Activated CD8-positive, alpha-beta T cell treated with anti-CD3 and anti-CD28 coated beads, Interleukin-2, amount 10 ng/mL, durations not matched to agents 7 days and 5 days (primary cell): ENCODE measurements at places on chromosomes 1 and 21. TPM values are rescaled to one million over a fixed set of nuclear protein-coding genes. Genes with fewer than 3 reads are reported as not detected.

- H3K27ac ChIP-seq: no peak overlapping the region
- no peak overlapping the region for H3K4me3 ChIP-seq
- no peaks in the 10 kb centered on the region for H3K36me3 ChIP-seq
- H3K4me1 ChIP-seq: no peaks in the 10 kb centered on the region
Measured at GRCh38 chr1:29758781-29759499, 522.6 kb downstream of the PTPRU start.

- no peaks in the 10 kb centered on the region for H3K36me3 ChIP-seq
- no peak overlapping the region for H3K27ac ChIP-seq
- no peak overlapping the region for H3K4me3 ChIP-seq
- no peak for DNase-seq
- no peaks in the 10 kb centered on the region for H3K4me1 ChIP-seq
Measured at GRCh38 chr1:20195462-20195780, 9.1 kb upstream of the PLA2G2C start.

DNA sequence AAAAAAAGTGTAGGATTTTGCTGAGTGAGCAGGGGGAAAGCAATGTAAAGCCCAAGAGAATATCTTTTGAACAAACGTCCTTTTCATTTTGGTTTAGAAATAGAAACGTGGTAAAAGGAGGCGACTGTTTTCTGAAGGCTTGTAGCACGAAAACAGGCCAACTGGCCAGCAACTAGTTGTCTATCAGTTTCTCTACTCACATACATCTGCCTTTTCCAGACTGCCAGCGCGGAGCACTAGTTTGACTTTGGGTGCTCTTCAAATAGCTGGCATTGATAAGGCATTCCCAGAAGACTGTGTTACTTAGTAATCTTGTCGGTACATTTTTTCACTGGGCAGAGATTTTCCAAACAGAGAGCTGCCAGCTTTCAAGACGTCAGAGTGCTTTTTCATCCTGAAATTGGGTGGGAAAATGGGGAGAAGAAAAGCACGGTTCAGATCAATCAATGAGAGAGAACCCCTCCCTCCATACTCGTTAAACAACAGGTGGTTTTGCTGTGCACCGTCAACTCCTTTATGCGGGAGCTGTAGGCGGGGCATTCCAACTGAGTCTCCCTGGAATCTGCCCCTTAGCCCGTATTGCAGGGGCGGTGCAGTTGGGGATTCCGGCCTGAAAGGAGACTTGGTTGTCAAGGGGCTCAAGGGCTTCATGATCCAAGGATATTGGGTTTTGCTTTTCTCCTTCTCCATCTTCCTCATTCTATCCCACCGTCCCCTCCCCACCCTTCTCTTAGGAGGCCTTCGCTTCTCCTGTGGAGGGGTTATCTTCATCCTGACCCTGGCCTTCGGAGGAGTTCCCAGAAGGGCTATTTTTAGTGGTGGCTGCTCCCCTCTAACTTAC, 884 bp upstream of the LRRC8C start:
- peak overlapping the region; percentile 95 for H3K27ac ChIP-seq
- no peaks in the 10 kb centered on the region for H3K27me3 ChIP-seq
- H3K4me3 ChIP-seq: peak overlapping the region; percentile 89
- H3K36me3 ChIP-seq: peaks cover 38% of the 10 kb centered on the region
- peaks cover 70% of the 10 kb centered on the region for H3K4me1 ChIP-seq

GRCh38 chr1:27284425-27285273, 37.3 kb upstream of the TMEM222 start:
- H3K27me3 ChIP-seq: no peaks in the 10 kb centered on the region
- H3K4me3 ChIP-seq: no peak overlapping the region
- peaks cover 6% of the 10 kb centered on the region for H3K4me1 ChIP-seq
- H3K27ac ChIP-seq: no peak overlapping the region

- no peak overlapping the region for H3K4me3 ChIP-seq
- no peaks in the 10 kb centered on the region for H3K27me3 ChIP-seq
- H3K36me3 ChIP-seq: no peaks in the 10 kb centered on the region
- H3K4me1 ChIP-seq: no peaks in the 10 kb centered on the region
Measured at GRCh38 chr1:119225265-119225664, 84.8 kb upstream of the WARS2 start.

DNA sequence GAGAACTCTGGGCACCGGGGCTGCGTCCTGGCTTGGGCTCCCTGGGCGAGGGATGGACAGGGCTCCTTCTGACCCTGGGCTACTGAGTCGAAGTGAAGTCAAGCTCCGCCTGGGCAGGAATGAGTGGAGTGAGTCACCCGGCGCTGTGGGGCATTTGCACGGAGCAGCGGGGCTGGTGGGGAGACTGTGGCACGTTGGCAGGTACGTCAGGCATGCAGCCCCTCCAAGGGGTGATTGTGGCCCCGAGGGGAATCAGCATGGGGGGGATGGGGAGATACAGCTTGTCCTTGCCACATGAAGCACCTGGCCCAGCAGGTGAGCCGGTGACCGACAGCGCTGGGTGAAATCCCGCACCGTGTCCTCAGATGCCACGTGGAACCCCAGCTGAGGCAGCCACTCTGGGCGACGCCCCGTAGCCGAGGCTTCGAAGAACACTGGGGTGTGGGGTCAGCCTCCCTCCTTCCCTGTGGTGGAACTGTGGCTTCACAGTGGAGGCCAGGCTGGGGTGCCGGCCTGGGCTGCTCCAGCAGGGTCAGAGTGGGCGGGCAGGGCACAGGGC, 62.3 kb downstream of the COL18A1 start:
- no peak overlapping the region for H3K27ac ChIP-seq
- no peaks in the 10 kb centered on the region for H3K36me3 ChIP-seq
- H3K4me3 ChIP-seq: no peak overlapping the region
- H3K4me1 ChIP-seq: peaks cover 9% of the 10 kb centered on the region

GRCh38 chr21:14675774-14676530, 129.8 kb upstream of the SAMSN1 start:
- H3K4me1 ChIP-seq: peaks cover 44% of the 10 kb centered on the region
- peak; percentile 53 for DNase-seq
- H3K27ac ChIP-seq: peak overlapping the region; percentile 94
- H3K27me3 ChIP-seq: no peaks in the 10 kb centered on the region

DNA sequence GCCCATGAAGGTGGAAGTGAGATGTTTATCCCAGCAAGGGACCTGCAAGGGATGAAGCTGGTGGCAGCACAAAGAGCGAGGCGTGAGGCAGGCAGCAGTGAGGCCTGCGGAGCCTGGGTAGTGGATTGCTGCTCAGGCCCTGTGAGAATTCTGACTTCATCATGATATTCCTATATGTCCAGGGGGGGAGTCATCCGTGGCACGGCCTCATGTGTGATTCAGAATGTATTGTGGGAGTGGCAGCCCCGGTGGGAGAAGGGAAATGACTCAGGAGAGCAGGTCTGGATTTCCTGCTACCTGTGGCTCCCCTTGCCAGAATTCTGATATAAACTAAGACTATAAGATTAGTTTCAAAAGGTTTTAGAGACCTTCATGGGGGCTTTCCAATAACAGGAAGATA, 240.9 kb downstream of the CAMTA1 start:
- H3K27ac ChIP-seq: no peak overlapping the region
- no peaks in the 10 kb centered on the region for H3K36me3 ChIP-seq
- H3K27me3 ChIP-seq: no peaks in the 10 kb centered on the region
- no peaks in the 10 kb centered on the region for H3K4me1 ChIP-seq
- no peak for DNase-seq
- no peak overlapping the region for H3K4me3 ChIP-seq

DNA sequence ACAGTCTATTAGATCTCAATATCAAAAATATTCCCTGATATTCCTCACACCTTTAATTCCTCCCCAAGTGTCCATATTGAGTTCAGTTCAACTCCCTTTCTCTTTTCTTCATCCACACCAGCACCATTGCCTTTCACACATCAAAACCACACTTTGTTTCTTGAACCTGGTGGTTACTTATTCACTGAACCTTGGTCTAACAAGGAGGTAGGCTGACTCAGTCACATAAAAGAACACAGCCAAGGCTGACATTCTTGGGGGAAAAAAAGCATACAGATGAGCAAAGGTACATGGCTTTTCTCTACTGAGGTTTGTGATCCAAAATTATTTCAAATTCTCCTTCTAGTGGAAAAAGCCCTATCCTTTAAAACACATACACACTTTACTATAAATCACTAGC, 131.7 kb upstream of the USH2A start:
- no peaks in the 10 kb centered on the region for H3K36me3 ChIP-seq
- no peak for DNase-seq
- no peaks in the 10 kb centered on the region for H3K4me1 ChIP-seq
- no peaks in the 10 kb centered on the region for H3K27me3 ChIP-seq

DNA sequence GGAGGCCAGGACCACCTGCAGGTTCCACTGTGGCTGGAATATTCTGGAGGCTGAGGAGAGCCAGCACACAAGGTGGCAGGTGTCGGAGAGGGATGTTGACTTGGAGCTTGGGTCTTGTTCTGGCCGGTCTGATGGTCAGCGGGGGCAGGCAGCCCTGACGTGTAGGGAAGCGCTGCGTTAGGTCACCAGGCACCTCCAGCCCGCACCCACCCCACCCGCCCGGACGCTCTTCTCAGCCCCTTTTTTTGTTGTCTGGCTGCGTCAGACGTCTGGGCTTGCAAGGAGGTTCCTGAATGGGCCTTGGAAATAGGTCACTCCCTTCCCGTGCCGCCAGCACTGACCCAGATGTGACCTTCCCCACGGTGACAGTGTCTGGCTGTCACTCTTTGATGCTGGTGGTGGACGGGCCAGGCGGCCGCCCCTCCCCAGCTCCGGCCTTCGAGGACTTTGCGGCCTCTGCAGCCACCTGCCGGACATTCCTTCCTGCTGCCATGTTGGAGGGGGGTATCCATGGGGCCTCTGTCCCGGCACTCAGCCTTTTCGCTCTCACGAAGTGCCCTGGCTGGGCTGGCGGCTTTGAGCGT, 30.1 kb downstream of the SPSB1 start:
- no peak for DNase-seq
- no peak overlapping the region for H3K27ac ChIP-seq
- no peaks in the 10 kb centered on the region for H3K36me3 ChIP-seq
- H3K4me3 ChIP-seq: no peak overlapping the region

- H3K4me3 ChIP-seq: no peak overlapping the region
- DNase-seq: no peak
- no peaks in the 10 kb centered on the region for H3K27me3 ChIP-seq
- no peaks in the 10 kb centered on the region for H3K4me1 ChIP-seq
- H3K36me3 ChIP-seq: no peaks in the 10 kb centered on the region
- no peak overlapping the region for H3K27ac ChIP-seq
Measured at GRCh38 chr1:30132602-30133286, 590.6 kb downstream of the MATN1 start.

DNA sequence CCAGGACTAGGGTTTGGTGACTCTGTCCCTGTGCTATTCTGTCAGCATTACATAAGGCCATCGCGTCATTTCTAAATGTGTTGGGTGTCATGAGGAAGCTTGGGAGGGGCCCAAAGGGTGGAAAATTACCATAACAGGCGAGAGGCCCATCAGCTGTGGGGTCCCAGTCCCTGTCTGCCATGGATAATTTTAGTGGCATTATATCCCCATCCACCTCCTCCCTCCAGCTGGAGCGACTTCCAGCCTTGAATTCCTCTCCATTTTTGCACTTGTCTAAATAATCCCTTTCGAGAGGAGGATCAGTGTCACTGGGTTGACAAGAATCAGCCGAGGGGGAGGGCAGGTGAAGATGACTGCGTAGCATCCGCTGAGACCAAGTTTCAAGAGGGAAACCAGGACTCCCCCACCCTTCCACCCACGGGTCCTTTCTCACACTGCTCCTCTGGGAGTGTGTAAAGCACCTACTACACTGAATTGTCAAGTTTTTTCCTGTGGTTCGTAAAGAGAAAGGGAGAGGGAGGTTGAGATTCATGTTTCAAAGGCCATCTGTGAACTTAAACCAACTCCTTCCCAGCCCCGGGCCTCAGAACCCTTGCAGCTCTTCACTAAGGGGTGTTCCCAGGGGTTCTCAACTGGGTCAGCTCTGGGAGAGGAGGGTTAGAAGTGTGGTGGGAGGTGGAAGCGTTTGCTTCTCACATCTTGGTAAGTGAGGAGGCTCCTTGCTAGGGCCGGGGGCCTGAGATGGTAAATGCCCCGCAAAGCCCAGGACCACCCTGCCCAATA, 29.2 kb downstream of the VASH2 start:
- no peak overlapping the region for H3K4me3 ChIP-seq
- H3K27me3 ChIP-seq: no peaks in the 10 kb centered on the region
- H3K36me3 ChIP-seq: no peaks in the 10 kb centered on the region
- no peak overlapping the region for H3K27ac ChIP-seq
- H3K4me1 ChIP-seq: peaks cover 12% of the 10 kb centered on the region

DNA sequence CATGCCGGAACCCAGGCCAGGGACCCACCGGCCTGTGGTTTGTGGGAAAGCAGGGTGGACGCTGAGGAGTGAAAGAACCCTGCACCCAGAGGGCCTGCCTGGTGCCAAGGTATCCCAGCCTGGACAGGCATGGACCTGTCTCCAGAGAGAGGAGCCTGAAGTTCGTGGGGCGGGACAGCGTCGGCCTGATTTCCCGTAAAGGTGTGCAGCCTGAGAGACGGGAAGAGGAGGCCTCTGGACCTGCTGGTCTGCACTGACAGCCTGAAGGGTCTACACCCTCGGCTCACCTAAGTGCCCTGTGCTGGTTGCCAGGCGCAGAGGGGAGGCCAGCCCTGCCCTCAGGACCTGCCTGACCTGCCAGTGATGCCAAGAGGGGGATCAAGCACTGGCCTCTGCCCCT, 18.5 kb downstream of the CSF1 start:
- H3K27me3 ChIP-seq: no peaks in the 10 kb centered on the region
- H3K27ac ChIP-seq: no peak overlapping the region
- DNase-seq: no peak
- H3K4me3 ChIP-seq: no peak overlapping the region

- H3K4me3 ChIP-seq: no peak overlapping the region
- H3K27me3 ChIP-seq: no peaks in the 10 kb centered on the region
- H3K27ac ChIP-seq: no peak overlapping the region
- no peaks in the 10 kb centered on the region for H3K4me1 ChIP-seq
- DNase-seq: no peak
- H3K36me3 ChIP-seq: no peaks in the 10 kb centered on the region
Measured at GRCh38 chr1:205065666-205066065, 18.6 kb downstream of the TMEM81 start.

DNA sequence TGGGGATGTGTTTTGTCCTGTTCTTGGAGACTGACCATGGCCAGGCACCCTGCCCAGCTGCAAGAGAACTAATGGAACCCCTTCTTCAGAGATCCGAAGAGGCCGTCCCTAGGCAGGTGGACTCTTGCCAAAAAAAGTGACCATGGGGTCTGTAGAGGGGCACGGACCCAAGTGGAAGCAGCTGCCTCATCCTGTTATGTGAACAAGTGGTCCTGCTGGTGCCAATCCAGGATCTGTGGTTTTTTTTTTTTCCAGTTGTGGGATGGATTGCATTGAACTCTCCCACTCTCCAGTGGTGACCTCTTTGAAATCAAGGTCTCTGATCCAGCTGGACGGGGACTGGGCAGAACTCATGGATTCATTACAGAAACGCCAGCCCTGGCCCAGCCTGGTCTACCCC, 71.2 kb downstream of the ARHGEF10L start:
- DNase-seq: no peak
- no peaks in the 10 kb centered on the region for H3K4me1 ChIP-seq
- H3K36me3 ChIP-seq: no peaks in the 10 kb centered on the region
- H3K4me3 ChIP-seq: no peak overlapping the region
- peaks cover 4% of the 10 kb centered on the region for H3K27me3 ChIP-seq

Gene IVL
- not detected for total RNA-seq

Gene F13B
- not detected for total RNA-seq

Gene CD53
- total RNA-seq: 392 TPM

Gene DMBX1
- total RNA-seq: 0.08 TPM

Gene APCS
- total RNA-seq: not detected

Gene AIM2
- total RNA-seq: 1.8 TPM

Gene CCDC24
- total RNA-seq: 1.1 TPM

Gene C1orf105
- not detected for total RNA-seq

Gene GBP7
- total RNA-seq: 0.11 TPM
